ENCODE measurements at places on chromosomes 7 and 10.

DNA sequence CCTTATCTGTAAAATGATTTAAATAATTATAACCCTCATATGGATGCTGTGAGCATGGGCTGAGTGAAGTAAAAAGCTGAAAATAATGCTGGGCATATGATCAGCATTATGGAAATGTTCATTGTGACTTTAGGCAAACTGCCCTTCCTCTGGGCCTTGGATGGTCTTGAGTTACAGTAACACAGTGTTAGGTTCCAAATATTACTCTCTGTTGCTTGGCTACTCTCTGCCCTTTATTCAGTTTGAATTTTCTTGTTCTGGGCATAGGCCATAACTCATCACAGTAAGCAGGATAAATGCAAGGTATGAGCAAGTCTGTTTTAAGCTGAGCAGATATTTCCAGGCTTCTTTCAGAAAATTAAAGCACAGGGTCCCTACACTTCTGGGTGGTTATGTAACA, 868.0 kb downstream of the KCNMA1 start:
- no peak for DNase-seq

DNA sequence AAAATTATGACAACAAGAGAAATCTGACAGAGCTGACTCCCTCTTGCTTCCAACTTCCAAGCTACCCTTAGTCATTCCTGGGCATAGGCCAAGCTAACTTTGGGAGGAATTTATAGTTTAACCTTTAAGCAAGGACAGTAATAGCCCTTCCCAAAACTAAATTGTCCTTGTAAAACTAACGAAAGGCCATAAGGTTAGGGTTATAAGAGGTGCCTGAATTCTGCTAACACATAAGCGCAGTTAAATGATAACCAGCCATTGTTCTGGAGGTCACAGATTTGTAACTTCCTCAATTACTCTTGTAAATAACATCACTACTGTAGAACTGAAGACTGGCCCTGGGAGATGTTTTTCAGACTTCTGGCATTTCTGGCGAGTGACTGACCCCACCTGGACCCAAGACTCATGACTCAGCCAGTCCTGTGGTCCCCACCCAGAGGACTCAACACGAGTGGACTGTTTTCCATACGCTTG, 481.2 kb downstream of the KCNMA1 start:
- peak; percentile 57 for DNase-seq

DNA sequence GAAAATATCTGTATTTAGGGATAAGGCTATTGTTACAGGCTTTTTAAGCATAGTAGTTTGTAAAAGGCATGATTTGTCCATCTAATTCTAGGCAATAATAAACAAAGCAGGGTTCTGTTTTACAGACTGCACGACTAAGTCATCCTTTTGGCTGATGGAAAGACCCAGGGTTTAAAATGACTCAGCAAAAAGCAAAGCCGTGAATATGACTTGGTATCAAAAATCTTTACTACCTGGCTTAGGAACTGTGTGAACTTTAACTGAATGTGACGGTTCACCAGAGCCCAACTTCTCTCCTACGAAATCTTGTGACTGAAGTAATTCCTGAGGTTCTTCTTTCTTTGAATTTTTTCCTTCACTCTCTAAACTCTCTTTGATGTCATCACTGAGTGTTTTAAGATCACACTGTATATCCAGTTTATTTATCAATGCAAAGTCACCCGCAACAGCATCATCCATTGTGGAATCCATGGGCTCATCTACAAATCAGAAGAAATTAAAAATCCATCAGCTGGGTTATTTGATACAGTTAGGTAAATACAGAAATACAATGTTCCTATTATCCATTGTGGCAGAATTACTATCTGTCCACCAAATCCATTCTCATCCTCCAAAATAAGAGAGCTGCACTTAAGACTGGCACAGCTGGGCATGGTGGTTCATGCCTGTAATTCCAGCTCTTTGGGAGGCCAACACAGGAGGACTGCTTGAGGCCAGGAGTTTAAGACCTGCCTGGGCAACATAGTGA, 17.0 kb downstream of the ATE1 start:
- peak; percentile 9 for DNase-seq

DNA sequence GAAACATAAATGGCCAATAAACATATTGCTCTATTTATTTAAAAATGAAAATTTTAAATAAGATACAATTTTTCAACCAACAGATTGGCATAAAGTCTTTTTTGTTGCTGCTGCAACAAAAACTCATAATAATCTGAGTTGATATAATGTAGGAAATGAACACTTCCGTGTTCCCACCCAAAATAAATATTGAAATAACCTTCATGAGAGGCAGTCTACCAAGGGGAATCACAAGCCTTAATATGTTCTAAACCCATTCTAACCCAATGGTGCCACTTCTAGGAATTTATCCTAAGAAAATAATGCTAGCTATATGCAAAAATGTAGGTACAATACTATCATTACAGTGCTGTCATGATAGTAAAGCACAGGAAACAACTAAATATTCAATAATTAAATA, 39.1 kb downstream of the SLC25A13 start:
- DNase-seq, result no peak

GRCh38 chr10:120732067-120732466, 119.1 kb upstream of the WDR11 start:
- DNase-seq, result no peak

GRCh38 chr10:50550291-50550839, 73.4 kb downstream of the SGMS1 start:
- no peak for DNase-seq

GRCh38 chr10:132685101-132685891, 100.7 kb downstream of the NKX6-2 start:
- DNase-seq, result no peak

GRCh38 chr7:85078181-85078580, 108.7 kb downstream of the SEMA3D start:
- DNase-seq, result no peak

DNA sequence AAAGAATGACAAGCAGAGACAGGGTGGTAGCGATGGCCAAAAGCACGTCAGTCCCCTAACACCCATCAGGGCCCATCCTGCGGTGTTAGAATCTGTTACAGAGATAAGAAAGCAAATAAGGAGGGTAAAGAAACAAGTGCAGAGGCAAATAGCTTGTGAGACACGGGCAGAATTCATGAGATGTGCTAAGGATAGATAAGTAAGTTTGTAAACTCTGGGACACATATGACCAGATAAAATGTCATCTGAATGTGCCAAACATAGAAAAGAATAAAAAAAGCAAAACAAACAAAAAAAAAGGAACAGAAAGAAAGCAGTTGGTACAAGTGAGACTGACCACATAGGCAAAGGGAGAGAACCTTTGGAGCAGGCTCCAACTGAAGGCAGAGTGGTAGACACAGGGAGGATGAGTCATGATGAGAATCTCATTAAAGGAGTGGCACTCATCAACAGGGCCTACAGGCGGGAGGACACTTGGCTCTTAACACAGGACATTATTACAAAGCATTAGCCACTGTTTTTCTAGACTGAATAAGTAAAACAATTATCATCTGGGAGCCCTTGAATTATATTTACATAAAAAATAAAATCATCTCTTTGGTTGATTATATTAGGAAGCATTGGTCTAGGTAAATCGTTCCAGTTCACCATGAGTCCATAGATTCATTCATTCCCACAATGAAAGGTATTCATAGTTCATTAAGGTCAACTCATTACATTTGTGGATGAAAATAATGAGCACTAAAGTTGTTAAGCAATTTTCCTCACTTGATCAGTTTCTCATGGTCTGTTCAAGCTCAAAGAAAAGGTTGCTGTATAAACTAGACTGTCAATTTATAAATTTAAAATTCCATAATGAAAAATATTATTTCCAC, 21.5 kb upstream of the EPHB6 start:
- DNase-seq, result no peak

DNA sequence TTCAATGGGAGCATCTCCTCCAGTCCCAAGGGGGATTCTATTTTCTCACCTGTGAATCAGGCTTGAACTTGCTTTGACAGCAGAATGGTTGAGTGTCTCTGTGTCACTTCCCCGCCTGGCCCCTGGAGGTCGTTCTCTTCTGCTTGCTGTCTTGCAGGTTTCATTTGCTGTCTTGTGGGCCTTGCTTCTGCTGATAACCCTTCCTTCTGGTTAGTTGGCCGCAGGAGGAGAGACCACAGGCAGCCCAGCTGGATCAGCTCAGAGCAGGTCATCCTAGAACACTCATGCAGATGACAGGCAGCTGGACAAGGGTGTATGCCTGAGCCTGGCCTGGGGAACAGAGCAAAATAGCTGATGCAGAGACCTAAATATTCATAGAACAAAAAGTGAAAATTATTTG, 344.2 kb upstream of the ADARB2 start:
- no peak for DNase-seq
